ENCODE measurements at places on chromosomes 6 and 20. TPM values are rescaled to one million over a fixed set of nuclear protein-coding genes. Genes with fewer than 3 reads are reported as not detected.

The KCTD20 gene
- 22.0 TPM for polyA plus RNA-seq

The SLC17A1 gene
- polyA plus RNA-seq: not detected

The YWHAB gene
- polyA plus RNA-seq: 167 TPM

The TTBK1 gene
- 0.17 TPM for polyA plus RNA-seq

The HTR1E gene
- 0.46 TPM for polyA plus RNA-seq

The CRYBG1 gene
- 0.22 TPM for polyA plus RNA-seq
